ENCODE measurements at places on chromosomes 2 and 18. TPM values are rescaled to one million over a fixed set of nuclear protein-coding genes. Genes with fewer than 3 reads are reported as not detected.
A peak's percentile ranks its signal among the peaks of the same experiment; 100 is the strongest.

RRM2 gene
- 13.6 TPM for total RNA-seq

- no peaks in the 10 kb centered on the region for H3K4me1 ChIP-seq
- no peaks in the 10 kb centered on the region for H3K27me3 ChIP-seq
- peaks cover 48% of the 10 kb centered on the region for H3K36me3 ChIP-seq
- H3K4me3 ChIP-seq = no peak overlapping the region
- no peak for DNase-seq
Measured at GRCh38 chr18:63980896-63981460, 11.1 kb downstream of the SERPINB8 start.

DNA sequence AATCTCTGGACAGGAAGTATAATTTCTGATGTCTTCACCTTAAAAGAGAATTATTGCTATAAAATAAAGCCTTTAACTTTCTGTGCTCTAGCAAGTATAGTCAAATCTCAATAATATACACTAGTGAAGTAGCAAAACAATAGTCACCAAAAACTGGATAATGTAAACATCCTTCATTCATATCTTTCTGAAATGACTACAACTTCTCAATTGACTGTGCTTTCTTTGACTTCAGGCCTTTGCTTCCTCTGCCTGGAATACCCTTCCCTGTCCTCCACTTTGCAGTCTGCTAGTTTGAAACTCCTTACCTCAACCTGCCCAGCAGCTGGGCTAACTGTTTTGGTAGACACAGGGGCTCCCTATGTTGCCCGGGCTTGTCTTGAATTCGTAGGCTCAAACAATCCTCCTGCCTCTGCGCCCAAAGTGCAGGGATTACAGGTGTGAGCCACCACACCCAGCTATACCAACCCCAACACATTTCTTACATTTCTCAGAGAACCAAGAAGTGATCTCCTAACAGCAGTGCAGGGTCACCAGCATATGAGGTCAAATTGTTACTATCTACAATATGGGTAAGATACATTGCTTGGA, 6.6 kb upstream of the PCBP1 start:
- H3K36me3 ChIP-seq = peaks cover 76% of the 10 kb centered on the region
- H3K4me1 ChIP-seq = peaks cover 14% of the 10 kb centered on the region
- H3K27me3 ChIP-seq = no peaks in the 10 kb centered on the region
- no peak overlapping the region for H3K4me3 ChIP-seq

GRCh38 chr2:14583802-14584201, 48.7 kb upstream of the LRATD1 start:
- DNase-seq = no peak
- no peaks in the 10 kb centered on the region for H3K36me3 ChIP-seq
- no peaks in the 10 kb centered on the region for H3K4me1 ChIP-seq
- no peak overlapping the region for H3K27ac ChIP-seq

GALNT13 gene
- total RNA-seq = 6.2 TPM

GRCh38 chr2:129443865-129444739, 535.4 kb upstream of the RAB6C start:
- no peaks in the 10 kb centered on the region for H3K4me1 ChIP-seq
- H3K36me3 ChIP-seq = no peaks in the 10 kb centered on the region
- H3K4me3 ChIP-seq = no peak overlapping the region

DNA sequence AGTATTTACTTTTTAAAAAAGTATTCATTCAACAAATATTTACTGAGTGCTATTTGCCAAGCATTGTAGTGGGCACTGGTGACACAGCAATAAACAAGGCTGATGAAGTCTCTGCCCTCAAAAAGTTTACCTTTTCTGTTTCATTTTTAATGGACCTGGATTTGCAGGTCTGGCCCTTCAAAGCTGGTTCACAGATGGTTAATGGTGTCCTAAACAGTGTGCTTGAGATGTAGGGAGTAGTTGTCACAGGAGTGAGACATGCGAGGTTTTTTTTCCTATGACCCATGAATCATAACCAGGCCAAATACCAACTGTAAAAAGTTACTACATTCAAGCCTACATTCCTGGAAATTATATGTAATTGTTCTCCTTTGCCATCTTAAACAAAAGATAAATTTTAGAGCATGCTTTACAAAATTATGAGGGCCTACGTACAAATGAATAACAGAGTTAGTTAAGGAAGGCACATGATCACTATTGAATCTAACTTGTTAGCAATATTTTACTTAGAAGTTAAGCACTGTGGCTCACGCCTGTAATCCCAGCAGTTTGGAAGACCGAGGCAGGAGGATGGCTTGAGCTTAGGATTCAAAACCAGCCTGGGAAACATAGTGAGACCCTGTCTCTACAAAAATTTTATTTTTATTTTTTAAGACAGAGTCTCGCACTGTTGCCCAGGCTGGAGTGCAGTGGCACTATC, 223.9 kb downstream of the MBD5 start:
- H3K27ac ChIP-seq = no peak overlapping the region
- peaks cover 17% of the 10 kb centered on the region for H3K36me3 ChIP-seq
- H3K4me3 ChIP-seq = no peak overlapping the region
- peaks cover 11% of the 10 kb centered on the region for H3K4me1 ChIP-seq
- H3K27me3 ChIP-seq = no peaks in the 10 kb centered on the region
- DNase-seq = peak; percentile 5

DNA sequence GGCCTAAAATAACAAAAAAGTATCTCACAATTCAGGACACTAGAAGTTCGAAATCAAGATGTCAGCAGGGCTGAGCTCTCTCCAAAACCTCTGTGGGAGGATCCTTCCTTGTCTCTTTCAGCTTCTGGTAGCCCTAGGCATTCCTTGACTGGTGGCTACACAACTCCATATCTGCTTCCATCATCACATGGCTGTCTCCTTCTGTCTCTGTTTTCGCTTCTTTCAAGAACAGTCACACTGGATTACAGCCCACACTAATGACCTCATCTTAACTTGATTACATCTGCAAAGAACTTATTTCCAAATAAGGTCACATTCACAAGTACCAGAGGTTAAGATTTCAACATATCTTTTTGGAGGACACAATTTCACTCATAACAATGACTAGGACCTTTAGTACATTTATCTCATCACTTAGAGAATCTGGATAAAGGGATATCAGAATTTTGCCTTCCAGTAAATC, 275.2 kb downstream of the IRS1 start:
- no peaks in the 10 kb centered on the region for H3K36me3 ChIP-seq
- no peaks in the 10 kb centered on the region for H3K27me3 ChIP-seq
- no peaks in the 10 kb centered on the region for H3K4me1 ChIP-seq
- no peak overlapping the region for H3K4me3 ChIP-seq
- H3K27ac ChIP-seq = no peak overlapping the region

DNA sequence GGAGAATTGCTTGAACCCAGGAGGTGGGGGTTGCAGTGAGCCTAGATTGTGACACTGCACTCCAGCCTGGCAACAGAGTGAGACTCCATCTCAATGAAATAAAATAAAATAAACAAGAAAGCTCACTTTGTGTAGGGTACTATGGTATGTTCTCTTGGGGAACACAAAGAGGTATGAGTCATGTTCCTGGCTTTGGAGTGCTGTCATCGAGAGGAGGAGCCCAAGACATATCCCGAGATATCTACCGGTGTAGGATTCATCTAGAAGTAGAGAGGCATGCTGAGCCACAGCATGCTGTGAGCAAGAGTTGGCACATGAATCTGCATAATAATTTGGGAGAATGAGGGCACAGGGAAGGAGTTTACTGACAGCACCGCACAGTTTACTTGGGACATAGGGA, 244.9 kb upstream of the EPHA4 start:
- H3K36me3 ChIP-seq = no peaks in the 10 kb centered on the region
- H3K27me3 ChIP-seq = no peaks in the 10 kb centered on the region
- no peak overlapping the region for H3K27ac ChIP-seq
- no peak overlapping the region for H3K4me3 ChIP-seq

WDR12 gene
- 9.3 TPM for total RNA-seq

DNA sequence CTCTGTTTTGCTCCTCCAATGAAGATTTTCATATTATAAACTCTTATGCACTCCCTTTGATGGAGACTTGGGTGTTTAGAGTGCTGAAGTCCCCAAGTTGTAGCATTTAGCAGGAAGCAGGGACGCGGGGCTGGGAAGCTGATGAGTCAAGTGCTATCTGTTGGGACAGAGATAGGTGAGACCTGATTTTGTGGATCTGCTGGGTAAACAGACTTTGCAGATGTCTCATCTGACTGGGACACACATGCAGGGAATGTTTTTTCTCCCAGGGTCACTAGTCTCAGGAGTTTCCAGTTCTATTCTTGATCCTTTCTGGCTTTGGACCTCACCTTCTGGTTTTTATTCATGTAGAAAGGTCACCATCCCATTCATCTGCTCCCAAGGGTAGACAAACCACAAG, 79.7 kb upstream of the ACAA2 start:
- H3K27ac ChIP-seq = no peak overlapping the region
- H3K4me1 ChIP-seq = no peaks in the 10 kb centered on the region
- peaks cover 20% of the 10 kb centered on the region for H3K36me3 ChIP-seq

LYPD1 gene
- 3.3 TPM for total RNA-seq

- H3K4me1 ChIP-seq = no peaks in the 10 kb centered on the region
- H3K27ac ChIP-seq = no peak overlapping the region
- H3K4me3 ChIP-seq = no peak overlapping the region
- DNase-seq = no peak
Measured at GRCh38 chr18:40868110-40868858, 1086.8 kb upstream of the PIK3C3 start.

ACVR1C gene
- total RNA-seq = under 0.01 TPM

DNA sequence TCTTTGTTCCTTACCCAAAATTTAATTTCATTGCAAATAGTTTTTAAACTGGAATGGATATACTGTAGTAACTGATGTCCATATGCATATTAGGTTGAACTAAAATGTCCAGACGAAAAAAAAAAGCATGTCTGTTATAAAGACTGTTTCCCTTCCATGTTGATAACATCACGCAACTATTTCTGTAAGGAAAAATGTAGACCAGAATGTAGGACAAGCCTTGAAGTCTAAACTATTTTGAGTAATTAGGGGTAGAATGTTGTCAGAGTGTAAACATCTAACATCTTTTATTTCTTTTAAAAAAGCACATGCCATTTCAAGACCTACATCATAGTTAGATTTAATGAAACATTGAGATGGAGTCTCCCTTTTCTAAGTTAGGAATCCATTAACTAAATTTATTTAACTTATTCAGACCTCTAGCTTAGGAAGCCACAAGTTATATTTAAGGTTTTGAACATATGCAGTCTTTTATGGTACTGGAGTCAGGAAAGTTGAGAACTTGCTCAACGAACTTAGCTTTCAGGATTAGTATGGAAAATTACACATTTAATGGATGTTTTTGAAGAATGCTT, 7.9 kb downstream of the CALCRL start:
- DNase-seq = no peak
- no peaks in the 10 kb centered on the region for H3K27me3 ChIP-seq
- no peak overlapping the region for H3K4me3 ChIP-seq
- H3K27ac ChIP-seq = no peak overlapping the region
- no peaks in the 10 kb centered on the region for H3K4me1 ChIP-seq
- H3K36me3 ChIP-seq = no peaks in the 10 kb centered on the region

- no peak for DNase-seq
- H3K4me1 ChIP-seq = no peaks in the 10 kb centered on the region
- no peak overlapping the region for H3K27ac ChIP-seq
- H3K27me3 ChIP-seq = no peaks in the 10 kb centered on the region
Measured at GRCh38 chr2:83784947-83785346, 674.1 kb downstream of the SUCLG1 start.

- DNase-seq = no peak
- H3K36me3 ChIP-seq = no peaks in the 10 kb centered on the region
- no peaks in the 10 kb centered on the region for H3K4me1 ChIP-seq
- no peak overlapping the region for H3K27ac ChIP-seq
- H3K4me3 ChIP-seq = no peak overlapping the region
- H3K27me3 ChIP-seq = no peaks in the 10 kb centered on the region
Measured at GRCh38 chr2:104769096-104769495, 84.8 kb upstream of the POU3F3 start.

GRCh38 chr18:23038712-23039111, 96.6 kb upstream of the CABLES1 start:
- no peak for DNase-seq
- H3K27me3 ChIP-seq = no peaks in the 10 kb centered on the region

DNA sequence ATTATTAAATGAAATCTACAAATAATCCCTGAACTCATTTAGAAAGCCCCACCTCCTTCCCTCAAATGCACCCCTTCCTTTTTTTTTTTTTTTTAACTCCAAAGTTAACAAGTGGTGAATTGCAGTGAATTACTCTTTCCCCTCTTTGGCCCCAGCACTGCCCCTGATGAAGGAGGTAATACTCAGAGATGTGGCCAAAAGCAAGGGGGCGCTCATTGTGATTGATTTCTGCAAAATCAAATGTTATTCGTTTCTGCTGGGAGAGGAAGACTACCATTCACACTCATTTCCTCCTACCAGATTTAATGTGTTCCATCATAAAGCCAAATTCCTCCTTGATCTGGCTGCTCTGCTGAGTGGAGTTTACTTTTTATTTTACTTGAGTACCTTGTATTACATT, 259.4 kb downstream of the GPD2 start:
- DNase-seq = no peak
- H3K36me3 ChIP-seq = no peaks in the 10 kb centered on the region
- no peaks in the 10 kb centered on the region for H3K4me1 ChIP-seq
- no peak overlapping the region for H3K4me3 ChIP-seq

DNA sequence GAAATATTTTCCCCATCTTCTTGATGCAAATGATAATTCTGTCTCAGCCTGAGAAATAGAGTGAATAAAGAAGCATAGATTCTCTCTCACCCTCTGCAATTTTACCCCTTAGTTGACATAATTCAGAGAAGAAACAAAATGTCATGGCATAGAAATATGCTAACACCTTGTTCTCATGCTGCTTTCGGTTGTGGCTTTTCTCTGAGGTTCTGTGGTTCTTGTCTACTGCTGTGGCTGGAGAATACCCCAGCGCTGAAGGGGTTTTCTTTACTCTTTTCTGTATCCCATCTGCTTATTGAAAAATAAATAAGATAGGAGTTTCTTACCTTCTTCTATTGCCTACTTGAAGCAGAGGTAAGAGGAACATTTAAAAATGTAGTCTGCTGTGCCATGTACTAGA, 15.4 kb upstream of the RAB27B start:
- H3K27ac ChIP-seq = no peak overlapping the region
- DNase-seq = no peak
- H3K4me1 ChIP-seq = no peaks in the 10 kb centered on the region
- no peaks in the 10 kb centered on the region for H3K36me3 ChIP-seq
- no peak overlapping the region for H3K4me3 ChIP-seq

SGPP2 gene
- total RNA-seq = 50.4 TPM

ALPI gene
- not detected for total RNA-seq

GRCh38 chr18:2168022-2168421, 403.3 kb downstream of the METTL4 start:
- no peaks in the 10 kb centered on the region for H3K4me1 ChIP-seq
- H3K27me3 ChIP-seq = no peaks in the 10 kb centered on the region
- no peaks in the 10 kb centered on the region for H3K36me3 ChIP-seq
- H3K4me3 ChIP-seq = no peak overlapping the region
- no peak overlapping the region for H3K27ac ChIP-seq

- no peaks in the 10 kb centered on the region for H3K36me3 ChIP-seq
- H3K4me1 ChIP-seq = no peaks in the 10 kb centered on the region
- no peaks in the 10 kb centered on the region for H3K27me3 ChIP-seq
- no peak overlapping the region for H3K4me3 ChIP-seq
Measured at GRCh38 chr2:67516362-67516761, 119.2 kb downstream of the ETAA1 start.

DNA sequence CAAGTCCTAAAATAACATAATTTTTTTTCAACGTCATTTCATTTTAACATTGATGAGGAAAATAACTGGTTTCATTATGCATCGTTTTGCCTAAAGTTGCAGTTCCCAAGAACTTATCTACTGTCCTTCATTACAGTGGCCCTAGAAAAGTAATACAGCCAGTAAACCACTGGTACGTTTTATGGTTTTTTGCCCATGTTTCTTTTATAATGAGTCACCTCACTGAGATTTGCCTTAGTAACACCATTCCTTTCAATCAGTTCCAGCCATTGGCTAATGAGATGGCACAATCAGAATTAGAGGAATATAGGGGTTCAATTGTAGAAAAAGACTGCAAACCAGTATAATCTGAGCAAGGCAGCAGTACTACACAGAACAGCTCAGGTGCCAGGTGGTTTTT, 422.6 kb upstream of the LYPD1 start:
- no peak overlapping the region for H3K4me3 ChIP-seq
- DNase-seq = no peak
- no peaks in the 10 kb centered on the region for H3K4me1 ChIP-seq
- H3K36me3 ChIP-seq = no peaks in the 10 kb centered on the region

All from stomach (tissue), 19 donors.